ENCODE measurements at places on chromosomes 6 and 20.
A peak's percentile ranks its signal among the peaks of the same experiment; 100 is the strongest.

GRCh38 chr20:22908944-22909343 lies 126.2 kb upstream of the SSTR4 start:
- DNase-seq, result no peak

- no peak for DNase-seq
Measured at GRCh38 chr20:56460459-56460858, 8.0 kb upstream of the RTF2 start.

- no peak for DNase-seq
Measured at GRCh38 chr6:111057074-111057752, 30.1 kb upstream of the SLC16A10 start.

- no peak for DNase-seq
Measured at GRCh38 chr20:39944861-39945260, 744.2 kb downstream of the MAFB start.

- no peak for DNase-seq
Measured at GRCh38 chr6:163923658-163924411, 509.3 kb downstream of the QKI start.

- DNase-seq, result no peak
Measured at GRCh38 chr20:56943946-56944945, 315.1 kb downstream of the TFAP2C start.

GRCh38 chr6:69953491-69953890 lies 87.1 kb downstream of the COL19A1 start:
- no peak for DNase-seq

GRCh38 chr6:24961852-24962251 lies 26.1 kb upstream of the RIPOR2 start:
- DNase-seq, result no peak

GRCh38 chr6:27019651-27020552 lies 227.6 kb upstream of the PRSS16 start:
- DNase-seq, result peak; percentile 77

DNA sequence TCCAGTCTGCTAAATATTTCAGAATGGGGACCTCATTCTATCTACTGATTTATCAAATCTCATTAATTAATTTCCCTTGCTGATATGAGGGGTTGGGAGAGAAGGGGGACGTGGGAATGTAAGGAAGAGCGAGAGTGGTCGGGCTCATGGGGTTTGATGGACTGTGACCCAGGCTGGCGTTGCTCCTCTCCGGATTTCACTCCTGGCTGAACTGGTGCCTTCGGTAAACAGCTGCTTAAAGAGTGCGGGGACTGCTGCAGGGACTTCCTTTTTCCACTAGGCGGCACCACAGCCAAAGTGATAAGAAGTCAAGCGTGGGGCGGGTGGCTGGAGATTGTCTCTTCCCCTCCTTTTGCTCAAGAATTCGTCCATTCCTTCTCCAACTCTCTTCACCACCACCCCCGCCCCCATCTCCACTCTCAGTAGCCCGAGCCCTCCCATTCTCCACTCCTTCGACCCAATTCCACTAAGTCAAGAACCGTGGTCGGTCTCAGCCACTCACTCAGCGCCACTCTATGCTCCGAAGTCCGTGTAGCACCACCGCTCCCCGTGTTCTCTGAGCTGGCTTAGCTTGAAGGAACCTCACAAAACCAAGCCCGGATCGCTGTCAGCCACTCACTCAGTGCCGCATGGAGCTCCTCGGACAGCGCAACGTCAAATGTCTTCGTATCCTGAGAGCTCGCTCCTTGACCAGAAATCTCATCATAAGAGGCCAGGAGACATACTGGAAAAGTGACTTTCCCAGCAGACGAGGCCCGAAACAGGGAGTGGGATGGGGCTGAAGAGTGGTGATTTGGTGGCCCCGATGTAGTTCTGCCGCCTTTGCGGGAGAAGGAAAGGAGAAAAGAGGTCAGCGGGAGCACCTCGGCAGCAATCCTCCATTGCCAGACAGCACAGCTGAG lies 9.7 kb downstream of the TRIM31 start:
- DNase-seq, result peak; percentile 51

DNA sequence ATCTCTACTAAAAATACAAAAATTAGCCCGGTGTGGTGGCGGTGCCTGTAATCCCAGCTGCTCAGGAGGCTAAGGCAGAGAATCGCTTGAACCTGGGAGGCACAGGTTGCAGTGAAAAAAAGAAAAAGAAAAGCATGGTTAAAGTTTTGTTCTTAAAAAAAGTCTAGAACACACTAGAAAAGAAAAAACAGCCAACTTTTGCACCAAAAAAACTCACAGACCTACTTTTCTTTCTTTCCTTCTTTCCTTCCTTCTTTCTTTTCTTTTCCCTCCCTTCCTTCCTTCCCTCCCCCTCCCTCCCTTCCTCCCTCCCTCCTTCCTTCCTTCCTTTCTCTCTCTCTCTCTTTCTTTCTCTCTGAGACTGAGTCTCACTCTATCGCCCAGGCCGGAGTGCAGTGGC lies 204.4 kb downstream of the BTBD9 start:
- DNase-seq, result no peak

GRCh38 chr6:35686436-35686835 lies 2.3 kb downstream of the FKBP5 start:
- DNase-seq, result no peak

DNA sequence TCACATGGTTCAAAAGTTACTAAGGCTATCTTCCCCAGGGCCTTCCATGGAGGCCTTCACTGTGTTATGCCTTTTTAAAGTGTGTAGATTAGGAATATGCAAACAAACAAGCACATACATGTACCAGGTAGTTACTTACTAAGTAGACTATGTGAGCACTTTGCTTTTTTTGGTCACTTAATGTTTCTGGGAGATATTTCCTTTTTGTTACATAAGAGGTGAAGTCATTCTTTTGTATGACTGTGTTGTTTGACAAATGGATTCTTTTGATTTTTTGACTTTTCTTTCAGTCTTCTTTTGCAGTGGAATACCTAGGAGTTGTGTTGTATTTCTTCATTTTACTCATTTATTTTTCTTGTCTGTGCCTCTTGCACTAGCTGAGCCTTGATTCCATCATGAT lies 39.6 kb upstream of the BCAS1 start:
- DNase-seq, result no peak

DNA sequence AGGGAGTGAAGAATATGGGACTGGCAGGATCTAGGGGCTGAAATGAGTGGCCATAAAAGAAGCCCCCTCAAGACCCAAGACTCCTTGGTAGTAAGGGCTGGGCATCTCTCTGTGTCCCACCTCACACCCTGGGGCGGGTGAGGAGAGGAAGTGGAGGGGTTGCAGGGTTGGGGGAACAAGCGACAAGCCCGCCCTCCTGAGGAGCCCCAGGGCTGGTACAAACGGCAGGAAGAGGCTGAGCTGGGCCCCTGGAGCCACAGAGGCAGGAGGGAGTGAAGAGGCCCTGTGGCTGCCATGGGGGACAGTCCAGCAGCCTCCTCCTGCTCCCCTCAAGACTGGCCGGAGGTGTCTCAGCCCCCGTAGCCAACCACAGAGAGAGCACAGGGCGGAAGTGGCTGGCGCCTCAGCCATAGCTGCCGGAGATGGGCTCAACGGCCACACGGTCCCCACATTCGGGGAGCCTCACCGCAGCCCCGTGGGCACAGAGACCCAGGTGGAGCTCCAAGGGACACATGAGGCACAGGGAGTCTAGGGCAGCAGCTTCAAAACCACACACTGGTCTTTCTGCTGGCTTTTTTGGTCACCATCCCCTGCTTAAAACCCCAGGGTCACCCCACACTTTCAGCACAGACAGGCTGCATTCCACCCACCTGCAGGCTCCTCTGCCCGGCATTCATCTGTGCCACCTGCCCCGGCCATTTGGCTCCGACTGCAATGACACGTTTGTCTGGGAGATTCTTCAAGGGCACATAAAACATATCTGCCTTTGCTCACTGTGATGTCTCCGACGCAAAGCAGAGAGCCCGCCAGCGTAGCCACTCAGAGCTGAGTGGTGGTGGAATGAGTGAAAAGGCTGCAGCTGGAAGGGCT lies 524 bp downstream of the C20orf203 start:
- DNase-seq, result no peak

GRCh38 chr6:144379356-144379755 lies 94.2 kb downstream of the UTRN start:
- DNase-seq, result no peak

DNA sequence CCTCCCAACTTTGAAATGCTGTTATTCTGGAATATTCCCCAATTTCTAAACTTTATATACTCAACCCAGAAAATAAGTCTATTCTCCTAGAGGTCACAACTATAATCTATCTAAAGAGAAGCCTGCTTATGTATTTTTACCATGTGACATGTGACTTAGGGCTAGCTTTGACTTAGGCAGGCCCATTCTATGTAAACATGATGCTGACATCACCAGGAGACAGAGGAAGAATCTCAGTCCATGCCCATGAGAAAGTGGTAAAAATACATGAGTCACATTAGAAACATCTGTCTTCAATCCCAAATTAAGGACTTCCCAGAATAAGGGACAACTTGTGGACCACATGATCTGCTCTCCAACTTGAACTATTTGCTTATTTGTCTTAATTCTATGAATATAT lies 113.6 kb upstream of the ID4 start:
- DNase-seq, result no peak

DNA sequence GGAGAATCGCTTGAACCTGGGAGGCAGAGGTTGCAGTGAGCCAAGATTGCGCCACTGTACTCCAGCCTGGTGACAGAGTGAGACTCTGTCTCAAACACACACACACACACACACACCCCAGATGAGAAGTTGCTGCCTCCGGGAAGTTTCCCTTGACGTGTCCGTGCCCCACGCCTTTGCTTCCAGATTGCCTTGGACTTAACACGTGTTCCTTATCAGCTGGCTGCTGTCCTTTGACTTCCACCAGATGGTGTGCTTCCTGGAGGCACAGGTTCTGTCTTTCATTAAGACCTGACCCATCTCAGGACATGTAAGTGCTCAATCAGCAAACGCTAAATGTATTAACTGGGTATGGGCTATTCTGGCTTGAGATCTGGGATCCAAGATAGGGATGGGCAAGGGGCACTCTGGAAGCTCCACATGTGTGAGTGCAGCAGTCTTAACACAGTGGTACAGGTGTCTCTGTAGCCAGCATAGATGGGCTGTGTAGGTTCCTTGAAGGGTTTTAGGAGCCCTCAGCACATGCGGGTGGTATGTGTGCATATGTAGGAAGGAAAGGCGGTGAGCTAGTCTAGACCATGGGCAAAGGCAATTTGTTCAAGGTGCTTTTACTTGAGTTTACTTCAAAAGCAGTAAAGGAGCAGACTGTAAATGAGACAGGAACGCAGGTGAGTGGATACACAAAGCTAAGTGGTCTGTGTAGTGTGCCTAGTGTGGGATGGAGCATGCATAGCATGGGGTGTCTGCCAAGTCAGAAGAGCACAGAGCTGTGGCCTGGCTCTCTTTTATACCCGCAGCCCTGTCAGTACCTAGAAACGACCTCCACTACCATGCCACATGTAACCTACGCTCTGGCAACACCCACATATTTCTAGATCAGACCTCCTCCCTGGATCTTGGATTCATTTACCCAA lies 11.6 kb downstream of the PIGT start:
- DNase-seq, result no peak
